GM23248 (cell line): ENCODE measurements at places on chromosomes 4 and X. TPM values are rescaled to one million over a fixed set of nuclear protein-coding genes. Genes with fewer than 3 reads are reported as not detected.
A peak's percentile ranks its signal among the peaks of the same experiment; 100 is the strongest.

The NEUROG2 gene
- total RNA-seq = not detected in 2 replicates

The KIAA1210 gene
- total RNA-seq = not detected in 2 replicates

The PDZD11 gene
- total RNA-seq = 57.0 and 59.3 TPM in 2 replicates

The MAMLD1 gene
- total RNA-seq = 4.1 and 23.1 TPM in 2 replicates

The F8A2 gene
- not detected in 2 replicates for total RNA-seq

The PAGE5 gene
- total RNA-seq = not detected in 2 replicates

The ADGRG4 gene
- total RNA-seq = 0.25 TPM in 1 of 2 replicates, not detected in the other

The FGD1 gene
- 8.6 and 9.1 TPM in 2 replicates for total RNA-seq

The IQCM gene
- 0.11 TPM in 1 of 2 replicates, not detected in the other for total RNA-seq

The TEX28 gene
- total RNA-seq = not detected in 2 replicates

DNA sequence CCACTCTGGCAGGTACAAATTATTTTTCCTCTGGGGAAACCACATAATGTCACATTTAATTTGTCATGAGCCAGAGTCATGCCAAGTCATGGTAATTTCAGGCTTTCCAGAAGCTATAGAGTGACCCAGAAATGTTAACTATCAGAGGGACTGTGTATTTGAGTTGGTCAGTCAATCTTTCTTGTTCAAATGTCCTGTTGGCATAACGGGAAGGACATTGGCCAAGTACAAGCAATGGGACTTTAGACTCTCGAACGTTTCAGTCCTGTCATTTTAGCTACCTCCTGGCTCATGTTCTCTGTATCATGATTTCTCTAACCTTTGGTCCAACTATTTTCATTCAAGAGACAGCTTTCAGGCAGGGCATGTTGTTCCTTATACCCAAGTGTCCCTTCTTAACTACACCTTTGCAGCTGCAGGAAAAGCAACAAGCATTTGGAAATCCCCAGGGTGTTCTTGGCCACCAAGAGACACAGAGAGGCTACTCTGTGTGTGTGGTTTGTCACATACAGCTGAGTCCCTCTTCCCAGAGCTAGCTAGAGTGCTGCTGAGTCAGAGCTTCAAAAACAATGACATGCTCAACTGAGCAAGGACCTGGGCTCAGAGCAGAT lies 142.6 kb downstream of the EGF start:
- peak; percentile 19 for DNase-seq

- DNase-seq = peak; percentile 30
Measured at GRCh38 chr4:39559626-39560025, 32.4 kb upstream of the UGDH start.

- peak; percentile 86 for DNase-seq
Measured at GRCh38 chr4:168480931-168481611, 779 bp upstream of the DDX60L start.

DNA sequence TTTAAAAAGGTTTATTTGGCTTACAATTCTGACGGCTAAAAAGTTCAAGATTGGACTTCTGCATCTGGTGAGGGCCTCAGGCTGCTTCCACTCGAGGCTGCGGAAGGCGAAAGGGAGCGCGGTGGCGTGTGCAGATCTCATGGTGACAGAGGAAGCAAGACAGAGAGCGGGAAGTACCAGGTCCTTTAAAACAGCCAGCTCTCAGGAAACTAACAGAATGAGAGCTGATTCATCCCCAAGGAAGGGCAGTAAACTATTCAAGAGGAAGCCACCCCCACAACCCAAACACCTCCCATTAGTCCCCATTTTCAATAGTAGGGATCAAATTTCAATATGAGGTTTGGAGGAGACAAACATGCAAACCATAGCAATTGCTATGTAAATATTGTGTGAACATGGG lies 2144.2 kb upstream of the AGA start:
- no peak for DNase-seq

GRCh38 chr4:26055855-26056254 lies 141.8 kb downstream of the SMIM20 start:
- no peak for DNase-seq

DNA sequence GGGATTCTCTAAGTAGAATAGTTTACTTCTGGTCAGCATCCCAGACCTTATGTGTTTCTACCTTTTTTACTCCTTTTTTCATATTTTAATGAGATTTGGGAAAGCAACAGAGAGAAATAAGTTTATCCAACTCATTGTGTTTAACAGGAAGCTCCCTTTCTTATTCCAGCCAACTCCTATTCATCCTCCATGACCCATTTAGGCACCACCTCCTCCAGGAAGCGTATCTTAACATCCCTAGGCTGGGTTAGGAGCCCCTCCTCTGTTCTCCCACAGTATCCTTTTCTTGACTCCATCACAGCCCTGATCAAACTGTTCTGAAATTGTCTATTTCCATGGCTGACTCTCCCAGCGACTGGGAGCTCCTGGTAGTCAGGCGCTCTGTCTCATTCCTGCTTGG lies 18.8 kb upstream of the IQSEC2 start:
- DNase-seq = no peak

DNA sequence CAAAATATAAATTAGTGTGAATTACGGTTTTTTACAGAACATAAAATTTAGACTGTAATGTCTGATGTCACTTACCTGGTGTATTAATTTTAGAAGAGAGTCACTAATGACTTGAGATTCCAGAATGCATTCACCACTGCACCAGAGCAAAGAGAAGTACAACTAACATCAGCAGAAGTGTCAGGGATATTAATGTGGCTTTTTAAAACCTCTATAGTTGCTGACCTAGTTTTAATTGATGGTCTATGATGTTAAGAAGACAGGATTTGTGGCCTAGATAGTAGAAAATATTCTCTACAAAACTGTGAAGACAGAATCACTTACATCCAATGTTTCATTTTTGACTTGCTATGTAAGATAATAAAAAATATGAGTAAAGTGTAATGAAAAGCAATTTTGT lies 1181.6 kb downstream of the RAPGEF2 start:
- DNase-seq = no peak

DNA sequence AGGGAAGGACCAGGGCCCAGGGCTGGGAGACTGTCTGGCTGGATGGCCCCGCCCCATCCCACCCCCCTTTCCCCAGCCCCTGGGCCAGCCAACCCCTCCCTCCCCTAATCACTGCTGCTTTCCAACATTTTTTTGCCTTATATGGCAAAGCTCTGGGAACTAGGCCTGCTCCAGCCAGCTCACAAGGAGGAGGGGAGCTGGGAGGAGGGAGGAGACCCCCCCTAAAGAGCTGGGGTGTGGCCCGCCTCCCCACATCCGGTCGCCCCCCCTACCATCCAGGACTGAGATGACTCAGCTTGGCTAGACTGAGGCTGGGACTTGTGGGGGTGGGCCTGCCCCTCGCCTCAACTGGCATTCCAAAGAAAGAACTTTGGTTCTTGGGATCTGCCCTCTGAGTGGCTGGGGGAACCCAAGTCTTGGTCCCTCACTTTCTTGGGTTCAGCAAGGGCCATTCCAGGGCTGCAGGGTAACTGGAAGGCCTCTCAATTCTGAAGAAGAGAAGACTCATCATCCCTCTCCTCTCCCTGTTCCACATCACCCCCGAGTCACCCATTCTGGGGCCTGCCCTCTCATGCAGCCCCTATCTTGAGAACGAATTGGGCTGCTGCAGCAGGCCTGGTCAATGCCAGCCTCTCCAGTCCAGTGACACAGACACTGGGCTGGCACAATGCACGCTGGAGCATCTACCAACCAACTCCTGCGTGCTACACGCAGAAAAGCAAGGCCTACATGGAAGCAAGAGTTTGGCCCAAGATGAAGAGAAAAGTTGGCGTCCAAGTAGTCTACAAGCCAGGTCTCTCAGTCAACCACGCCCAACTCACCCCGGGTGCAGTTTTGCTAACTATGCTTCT lies 4.8 kb downstream of the FLNA start:
- peak; percentile 89 for DNase-seq

- DNase-seq = peak; percentile 94
Measured at GRCh38 chr4:110480031-110480549, 4.1 kb downstream of the ENPEP start.

DNA sequence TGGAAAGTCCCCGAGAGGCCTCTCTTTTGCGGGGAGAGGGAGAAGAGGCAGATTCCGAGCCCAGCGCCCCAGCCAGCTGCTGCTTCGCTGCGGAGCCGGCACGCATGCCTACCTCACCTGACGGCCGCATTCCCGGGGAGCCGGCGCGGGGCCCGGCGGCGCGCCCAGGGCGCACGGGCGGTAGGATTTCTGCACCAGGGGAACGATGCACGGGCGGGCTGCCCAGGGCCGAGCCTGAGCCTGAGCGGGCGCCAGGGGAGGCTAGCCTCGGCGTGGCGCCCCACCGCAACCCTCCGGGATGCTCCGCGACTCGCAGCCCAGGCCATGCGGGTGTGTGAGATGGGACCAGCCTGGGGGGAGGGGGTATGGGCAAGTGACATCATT lies 81.3 kb upstream of the SCML1 start:
- DNase-seq = peak; percentile 17

DNA sequence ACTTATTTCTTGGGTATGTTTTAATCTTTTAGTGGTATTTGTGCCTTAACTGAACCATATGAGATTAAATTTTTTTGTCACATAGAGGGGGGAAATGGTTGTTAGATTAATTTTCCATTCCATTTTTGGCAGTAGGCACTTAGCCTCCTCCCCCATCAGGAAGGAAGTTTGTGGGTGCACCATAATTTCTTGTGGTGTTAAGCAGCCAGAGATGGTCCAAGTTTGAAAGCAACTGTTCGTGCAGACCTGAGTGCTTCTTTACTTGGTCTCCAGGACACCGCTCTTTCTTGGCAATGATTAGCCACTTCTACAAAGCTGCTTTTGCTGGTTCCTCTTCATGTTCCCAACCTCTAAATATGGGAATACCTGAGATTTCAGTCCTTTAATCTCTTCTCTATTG lies 92.7 kb upstream of the RPL34 start:
- DNase-seq = no peak

GRCh38 chrX:48785186-48785539 lies 1.2 kb upstream of the GATA1 start:
- no peak for DNase-seq

DNA sequence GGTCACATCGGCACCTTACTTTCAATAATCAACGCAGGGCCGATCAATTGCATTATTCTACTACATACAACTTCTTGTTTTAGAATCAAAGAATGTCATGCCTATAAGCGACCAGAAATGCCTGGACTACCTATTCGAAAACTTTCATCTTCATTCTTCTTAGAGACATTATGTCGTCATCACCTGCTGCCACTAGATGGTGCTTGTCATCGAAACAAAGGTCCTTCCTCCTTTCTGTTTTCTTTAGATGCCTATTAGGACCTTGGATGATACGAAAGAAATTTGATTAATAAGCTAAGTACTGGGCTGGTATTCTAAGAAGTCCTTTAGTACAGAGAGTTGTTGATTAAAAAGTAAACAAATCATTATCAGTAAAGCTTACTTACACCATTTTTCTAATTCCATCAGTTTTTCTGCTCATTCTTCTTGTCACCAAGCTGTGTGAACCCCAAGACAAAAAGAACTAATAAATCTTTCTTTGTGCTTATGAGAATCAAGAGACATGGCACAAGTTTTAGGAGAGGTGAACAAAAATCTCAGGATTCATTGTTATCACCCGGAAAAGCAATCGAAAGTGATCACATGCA lies 154.5 kb upstream of the SLC4A4 start:
- peak; percentile 84 for DNase-seq

- DNase-seq = no peak
Measured at GRCh38 chr4:159212675-159213293, 109.9 kb downstream of the RAPGEF2 start.

DNA sequence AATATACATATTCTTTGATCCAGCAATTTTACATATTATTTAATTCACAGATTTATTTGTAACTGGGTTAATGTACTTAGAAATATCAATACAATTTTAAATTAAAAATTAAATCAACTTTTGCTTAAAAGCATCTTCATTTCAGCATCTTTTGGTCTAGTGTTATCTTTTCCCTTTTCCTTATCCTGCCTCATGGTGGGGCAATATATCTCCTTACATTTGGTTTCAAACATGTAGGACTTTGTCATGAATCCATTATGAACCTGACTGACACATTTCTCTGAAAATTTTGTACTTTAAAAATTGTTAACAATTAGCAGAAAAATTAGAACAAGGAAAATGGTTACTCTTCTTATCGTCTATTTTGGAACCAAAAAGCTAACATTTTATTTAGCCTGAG lies 42.8 kb upstream of the ANK2 start:
- DNase-seq = no peak

DNA sequence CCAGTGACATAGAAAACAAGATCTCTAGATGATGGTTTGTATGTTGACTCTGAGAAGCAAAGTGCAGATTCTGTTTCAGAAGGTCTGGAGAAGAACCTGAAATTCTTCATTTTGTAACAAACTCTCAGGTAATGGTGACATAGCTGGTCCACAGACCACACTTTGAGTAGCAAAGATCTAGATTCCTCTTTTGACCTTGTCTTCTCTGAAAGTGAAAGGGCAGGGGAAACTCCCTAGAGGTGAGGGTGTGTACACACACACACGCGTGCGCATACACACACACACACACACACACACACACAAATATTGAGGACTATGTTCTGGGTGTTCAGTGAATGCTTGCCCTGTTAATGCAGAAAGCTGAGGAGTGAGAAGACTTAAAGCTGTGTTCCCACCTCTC lies 110.1 kb downstream of the NHSL2 start:
- no peak for DNase-seq

DNA sequence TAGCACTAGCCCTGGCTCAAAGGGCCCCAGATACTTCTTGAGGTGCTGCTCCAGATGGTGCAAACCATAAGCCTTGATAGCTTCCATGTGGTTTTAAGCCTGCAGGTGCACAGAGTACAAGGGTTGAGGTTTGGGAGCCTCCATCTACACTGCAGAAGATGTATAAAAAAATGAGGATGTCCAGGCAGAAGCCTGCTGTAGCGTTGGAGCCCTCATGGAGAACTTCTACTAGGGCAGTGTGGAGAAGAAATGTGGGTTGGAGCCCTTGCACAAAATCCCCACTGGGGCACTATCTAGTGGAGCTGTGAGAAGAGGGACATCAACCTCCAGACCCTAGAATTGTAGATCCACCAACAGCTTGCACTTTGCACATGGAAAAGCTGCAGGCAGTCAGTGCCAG lies 231.9 kb downstream of the CHIC2 start:
- no peak for DNase-seq

DNA sequence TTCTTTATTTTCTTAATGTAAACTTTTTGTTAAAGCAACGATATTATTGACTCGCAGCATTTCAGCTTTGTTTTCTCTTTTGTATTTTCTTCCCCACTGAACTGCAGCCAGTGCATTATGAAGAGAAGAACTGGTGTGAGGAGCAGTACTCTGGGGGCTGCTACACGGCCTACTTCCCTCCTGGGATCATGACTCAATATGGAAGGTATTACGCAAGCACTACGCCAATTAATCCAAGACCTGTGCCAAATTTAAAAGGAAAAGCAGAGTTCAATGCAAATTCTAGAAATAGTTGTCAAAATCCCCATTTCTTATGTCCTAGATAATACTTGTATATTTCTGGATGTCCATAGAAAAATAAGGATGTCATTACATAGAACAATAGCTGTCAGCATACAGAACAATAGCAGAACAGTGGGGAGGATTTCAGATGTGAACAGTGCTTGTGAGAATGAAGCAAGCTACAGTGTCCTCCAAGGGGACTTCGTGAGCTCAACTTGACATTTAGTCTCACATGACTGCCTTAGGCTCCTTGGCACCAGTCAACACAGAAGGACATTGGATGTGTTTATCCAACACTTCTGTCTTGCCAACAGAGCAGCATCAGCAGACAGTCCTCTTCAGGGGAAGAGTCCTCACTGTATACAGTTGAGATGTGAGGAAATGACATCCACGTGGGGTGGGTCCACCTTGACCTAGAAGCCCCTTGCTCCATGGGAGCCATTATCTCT lies 85.9 kb downstream of the MAOA start:
- DNase-seq = peak; percentile 50

- DNase-seq = no peak
Measured at GRCh38 chr4:150355858-150356455, 226.0 kb upstream of the MAB21L2 start.

GRCh38 chr4:122000849-122001248 lies 49.0 kb upstream of the TRPC3 start:
- no peak for DNase-seq
